Activated CD4-positive, alpha-beta T cell treated with anti-CD3 and anti-CD28 coated beads, Interleukin-2, amount 10 ng/mL, durations not matched to agents 7 days and 5 days (primary cell): ENCODE measurements at places on chromosomes 1 and 21. TPM values are rescaled to one million over a fixed set of nuclear protein-coding genes. Genes with fewer than 3 reads are reported as not detected.

C1orf210 gene
- not detected for total RNA-seq

AHDC1 gene
- total RNA-seq: 15.3 TPM

PLPPR5 gene
- total RNA-seq: not detected

RGL1 gene
- 2.6 TPM for total RNA-seq

NHLH2 gene
- not detected for total RNA-seq

TMPRSS2 gene
- total RNA-seq: not detected

RHEX gene
- total RNA-seq: not detected

CLDN17 gene
- not detected for total RNA-seq

SHE gene
- total RNA-seq: not detected

FCGR3A gene
- total RNA-seq: not detected

HEYL gene
- not detected for total RNA-seq

DNAJC6 gene
- total RNA-seq: 1.9 TPM

ADAMTS4 gene
- total RNA-seq: 0.31 TPM

KLHDC9 gene
- not detected for total RNA-seq

MYBPH gene
- not detected for total RNA-seq

SLC9C2 gene
- not detected for total RNA-seq

IQGAP3 gene
- 25.5 TPM for total RNA-seq

FLG2 gene
- not detected for total RNA-seq

SAMD13 gene
- 0.15 TPM for total RNA-seq
